ENCODE measurements at places on chromosomes 3 and 15. TPM values are rescaled to one million over a fixed set of nuclear protein-coding genes. Genes with fewer than 3 reads are reported as not detected.

GRCh38 chr3:98974442-98974841 is 72.9 kb upstream of the DCBLD2 start:
- no peak for ATAC-seq

- no peak for ATAC-seq
Observed at GRCh38 chr3:25350725-25351114, 77.3 kb upstream of the RARB start.

- no peak for ATAC-seq
Observed at GRCh38 chr3:184395320-184395660, 15.4 kb downstream of the CHRD start.

NMNAT3 gene
- total RNA-seq: 0.76 TPM

SLCO2A1 gene
- not detected for total RNA-seq

SCAMP5 gene
- 5.1 TPM for total RNA-seq

All from activated T-helper 17 cell treated with anti-CD3 and anti-CD28 coated beads, Interleukin-2, amount 50 U/mL, for 72 hours (primary cell).